ENCODE measurements at places on chromosomes 6 and 20.

DNA sequence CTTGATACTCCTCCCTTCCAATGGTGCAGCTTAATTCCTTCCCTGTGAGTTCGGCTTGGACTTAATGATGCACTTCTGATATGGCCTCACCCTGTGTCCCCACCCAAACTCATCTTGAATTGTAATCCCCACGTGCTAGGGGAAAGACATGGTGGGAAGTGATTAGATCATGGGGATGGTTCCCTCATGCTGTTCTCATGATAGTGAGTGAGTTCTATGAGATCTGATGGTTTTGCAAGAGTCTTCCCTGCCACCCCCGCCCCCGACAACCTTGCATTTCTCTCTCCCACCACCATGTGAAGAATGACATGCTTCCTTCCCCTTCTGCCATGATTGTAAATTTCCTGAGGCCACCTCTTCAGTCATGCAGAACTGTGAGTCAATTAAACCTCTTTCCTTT lies 50.3 kb upstream of the HLA-G start:
- no peak for DNase-seq

DNA sequence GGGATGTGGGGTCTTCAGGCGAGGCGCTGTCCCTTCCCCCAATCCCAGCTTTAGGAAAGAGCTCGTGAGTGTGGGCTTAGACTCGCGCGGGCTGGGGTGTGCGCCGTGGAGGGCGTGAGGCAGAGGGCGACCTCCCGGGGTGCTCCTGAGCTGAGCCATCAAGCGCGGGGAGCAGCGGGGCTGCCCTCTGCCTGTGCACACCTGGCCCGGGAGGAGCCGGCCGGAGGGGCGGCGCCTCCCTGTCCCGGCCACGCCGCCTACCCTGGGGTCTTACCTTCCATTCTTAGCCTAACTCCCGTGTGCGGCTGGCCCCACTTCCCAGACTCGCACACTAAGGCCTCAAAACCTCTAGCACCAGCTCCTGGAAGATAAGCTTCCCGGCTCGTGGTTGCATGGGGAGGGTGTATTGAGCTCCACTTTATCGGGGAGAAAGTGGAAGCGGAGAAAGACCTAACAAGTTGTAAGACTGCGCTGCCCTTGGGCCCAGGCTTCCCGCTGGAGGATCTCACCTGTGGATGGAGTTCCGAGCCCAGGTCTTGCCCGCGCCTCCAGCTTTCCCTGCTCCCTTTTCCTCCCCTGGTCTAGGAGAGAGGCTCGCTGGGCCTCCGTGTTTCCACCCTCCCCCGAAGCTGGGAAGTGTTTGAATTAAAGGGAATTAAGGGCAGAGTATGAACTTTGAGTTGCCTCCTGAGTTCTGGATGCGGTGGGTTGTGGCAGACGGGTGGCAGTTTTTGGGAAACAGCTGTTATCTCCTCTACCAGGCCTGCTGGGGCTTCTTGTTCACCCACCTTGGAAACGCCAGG lies 1.2 kb downstream of the DNMT3B start:
- no peak for DNase-seq

- no peak for DNase-seq
These were observed 1.9 kb upstream of the FOXF2 start for GRCh38 chr6:1387538-1387875.

GRCh38 chr20:35398660-35399144 lies 13.1 kb downstream of the UQCC1 start:
- DNase-seq = no peak

- no peak for DNase-seq
These were observed 22.3 kb upstream of the PXDC1 start for GRCh38 chr6:3773678-3774298.

DNA sequence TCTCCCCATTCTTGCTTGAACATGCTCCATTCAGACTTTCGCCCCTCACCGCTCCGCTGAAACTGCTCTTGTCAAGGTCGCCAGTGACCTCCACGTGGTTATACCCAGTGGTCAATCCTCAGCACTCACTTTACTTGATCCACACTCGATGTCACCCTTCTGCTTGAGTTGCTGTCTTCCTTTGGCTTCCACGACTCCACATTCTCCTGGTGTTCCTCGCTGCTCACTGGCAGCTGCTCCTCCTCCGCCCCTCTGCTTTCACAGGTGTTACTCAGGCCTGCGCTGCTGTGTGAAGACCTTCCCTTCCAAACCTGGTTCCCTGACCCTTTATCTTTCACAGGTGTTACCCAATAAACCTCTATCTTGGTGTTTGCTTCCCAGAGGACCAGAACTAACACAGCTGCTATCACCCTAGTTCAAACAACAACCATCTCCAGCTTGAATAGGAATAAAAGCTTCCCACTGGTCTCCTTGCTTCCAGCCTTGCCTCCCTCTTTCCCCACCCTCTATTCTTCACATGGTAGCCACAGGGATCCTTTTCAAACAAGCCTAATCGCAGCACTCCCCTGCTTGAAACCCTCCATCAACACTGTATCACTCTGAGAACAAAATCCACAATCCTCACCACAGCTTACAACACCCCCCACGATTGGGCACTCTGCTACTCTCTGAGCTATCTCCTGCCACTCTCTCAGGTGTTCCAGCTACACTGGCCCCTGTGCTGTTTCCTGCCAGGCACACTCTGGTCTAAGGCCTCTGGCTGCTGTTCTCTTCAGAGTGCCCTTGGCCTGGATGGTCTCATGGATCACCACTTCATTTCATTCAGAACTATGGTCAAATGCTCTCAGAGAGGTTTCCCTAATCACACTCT lies 10.7 kb downstream of the PPIL1 start:
- no peak for DNase-seq

- DNase-seq = peak; percentile 39
These were observed 806 bp downstream of the LEMD2 start for GRCh38 chr6:33787954-33788693.

Measured in neural crest cell (in vitro differentiated cells).